ENCODE measurements at places on chromosomes 1 and 21.
A peak's percentile ranks its signal among the peaks of the same experiment; 100 is the strongest.

- no peak for DNase-seq
These were observed 2.5 kb upstream of the STUM start for GRCh38 chr1:226545836-226546596.

GRCh38 chr1:166843769-166844596 is 4.7 kb downstream of the POGK start:
- DNase-seq: peak; percentile 52

GRCh38 chr1:27402349-27402754 is 9.9 kb downstream of the GPR3 start:
- DNase-seq: peak; percentile 65

DNA sequence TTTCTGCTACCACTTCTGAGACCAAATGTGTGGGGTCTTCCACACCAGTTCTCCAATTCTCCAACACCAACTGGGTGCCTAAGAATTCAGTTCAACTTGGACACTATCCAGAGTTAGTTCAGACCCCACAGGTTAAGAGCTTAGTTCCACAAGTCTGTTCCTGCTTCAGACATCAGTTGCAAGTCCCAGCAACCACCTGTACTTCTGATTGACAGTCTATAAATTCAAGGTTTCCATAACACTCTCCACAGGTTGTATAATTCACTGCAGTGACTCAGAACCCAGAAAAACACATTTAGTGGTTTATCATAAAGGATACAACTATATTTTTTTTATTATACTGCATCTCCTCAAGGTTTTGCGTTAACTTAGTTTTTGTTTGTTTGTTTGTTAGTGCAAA is 18.7 kb downstream of the AK5 start:
- DNase-seq: no peak
